ENCODE measurements at places on chromosomes 5 and 9. TPM values are rescaled to one million over a fixed set of nuclear protein-coding genes. Genes with fewer than 3 reads are reported as not detected.
A peak's percentile ranks its signal among the peaks of the same experiment; 100 is the strongest.

- DNase-seq, result peak; percentile 68
Observed at GRCh38 chr9:123642291-123643278, 286.6 kb downstream of the CRB2 start.

GRCh38 chr9:135692410-135692809 is 6.9 kb downstream of the SOHLH1 start:
- no peak for DNase-seq

PRRX2 gene
- total RNA-seq, result 1.1 TPM

DNA sequence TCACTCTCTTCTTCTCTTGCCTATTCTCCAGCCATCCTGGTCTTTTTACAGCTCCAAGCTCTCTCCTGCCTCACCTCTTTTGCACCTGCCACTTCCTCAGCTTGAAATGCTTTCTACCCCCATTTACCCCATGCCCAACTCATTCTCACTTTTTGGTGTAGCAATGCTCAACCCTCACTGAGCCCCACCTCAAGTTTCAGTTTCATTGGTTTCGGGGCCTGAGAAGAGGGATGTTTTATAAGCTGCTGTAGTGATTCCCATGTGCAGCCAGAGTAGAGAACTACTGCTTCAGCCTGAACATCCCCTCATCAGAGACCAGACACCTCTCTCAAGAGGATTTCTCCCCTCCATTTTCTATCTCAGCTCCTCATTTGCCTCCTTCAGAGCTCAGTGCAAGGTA is 45.2 kb upstream of the FYB1 start:
- DNase-seq, result no peak

SHOC1 gene
- not detected for total RNA-seq

- peak; percentile 87 for DNase-seq
Observed at GRCh38 chr5:93620487-93621326, 37.7 kb downstream of the NR2F1 start.

DNA sequence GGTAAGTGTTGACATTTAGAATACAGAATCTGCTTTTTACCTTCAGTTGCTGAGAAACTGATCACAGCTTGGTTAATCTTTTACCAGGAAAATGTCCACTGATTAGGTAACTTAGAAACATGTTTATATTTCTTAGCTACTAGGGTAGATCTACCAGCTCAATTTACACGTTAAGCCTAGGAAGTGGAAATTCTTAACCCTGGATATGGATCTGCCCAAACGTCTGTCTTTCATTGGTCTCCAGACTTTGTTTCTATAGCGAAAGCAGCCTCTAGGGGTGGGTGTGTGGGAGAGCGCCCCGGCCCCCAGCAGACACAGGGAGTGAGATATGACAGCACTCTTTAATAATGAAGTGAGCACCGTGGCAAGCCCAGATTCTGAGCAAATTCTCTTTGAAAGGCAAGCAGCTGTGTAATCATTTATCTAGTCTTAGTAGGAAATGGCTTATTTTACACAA is 141.6 kb upstream of the ZNF608 start:
- no peak for DNase-seq

DNA sequence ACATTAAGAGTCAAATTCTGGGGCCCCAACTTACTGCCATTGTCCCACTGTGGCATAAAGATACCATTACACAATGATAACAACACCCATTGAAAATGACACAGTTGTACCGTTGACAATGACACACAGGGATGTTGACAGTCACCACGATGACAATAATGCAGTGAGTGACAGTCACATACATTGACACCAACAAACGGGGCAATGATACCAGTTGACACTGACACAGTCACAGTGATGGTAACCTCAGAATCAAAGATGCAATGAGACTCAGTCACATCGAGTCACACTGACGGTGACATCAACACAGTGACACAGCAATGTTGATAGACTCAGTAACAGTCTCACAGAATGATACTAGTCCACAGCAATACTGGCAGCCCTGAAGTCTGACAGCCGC is 16.9 kb downstream of the CNTFR start:
- DNase-seq, result no peak

- no peak for DNase-seq
Observed at GRCh38 chr9:130660326-130660682, 4.1 kb upstream of the PRDM12 start.

DNAI1 gene
- not detected for total RNA-seq

SLC36A2 gene
- total RNA-seq, result not detected

DNA sequence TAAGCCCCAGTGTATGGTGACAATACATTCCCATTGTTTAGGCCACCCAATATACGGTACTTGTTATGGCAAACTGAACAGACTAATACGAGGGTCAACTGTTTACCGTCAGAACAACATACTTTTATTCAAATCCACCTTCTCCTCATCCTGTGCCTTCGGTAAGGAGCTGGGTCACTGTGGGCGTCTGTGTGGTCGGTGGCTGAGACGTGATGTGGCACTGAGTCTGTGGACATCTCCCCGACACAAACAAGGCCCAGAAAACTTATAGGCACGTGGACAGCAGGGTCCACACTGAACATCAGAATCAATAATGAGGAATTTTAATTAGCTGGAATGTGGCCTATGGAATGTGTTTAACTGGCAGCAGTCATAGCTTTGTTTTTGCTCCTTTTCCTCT is 154.3 kb upstream of the IRX2 start:
- no peak for DNase-seq

MARCHF3 gene
- 11.1 TPM for total RNA-seq

DNA sequence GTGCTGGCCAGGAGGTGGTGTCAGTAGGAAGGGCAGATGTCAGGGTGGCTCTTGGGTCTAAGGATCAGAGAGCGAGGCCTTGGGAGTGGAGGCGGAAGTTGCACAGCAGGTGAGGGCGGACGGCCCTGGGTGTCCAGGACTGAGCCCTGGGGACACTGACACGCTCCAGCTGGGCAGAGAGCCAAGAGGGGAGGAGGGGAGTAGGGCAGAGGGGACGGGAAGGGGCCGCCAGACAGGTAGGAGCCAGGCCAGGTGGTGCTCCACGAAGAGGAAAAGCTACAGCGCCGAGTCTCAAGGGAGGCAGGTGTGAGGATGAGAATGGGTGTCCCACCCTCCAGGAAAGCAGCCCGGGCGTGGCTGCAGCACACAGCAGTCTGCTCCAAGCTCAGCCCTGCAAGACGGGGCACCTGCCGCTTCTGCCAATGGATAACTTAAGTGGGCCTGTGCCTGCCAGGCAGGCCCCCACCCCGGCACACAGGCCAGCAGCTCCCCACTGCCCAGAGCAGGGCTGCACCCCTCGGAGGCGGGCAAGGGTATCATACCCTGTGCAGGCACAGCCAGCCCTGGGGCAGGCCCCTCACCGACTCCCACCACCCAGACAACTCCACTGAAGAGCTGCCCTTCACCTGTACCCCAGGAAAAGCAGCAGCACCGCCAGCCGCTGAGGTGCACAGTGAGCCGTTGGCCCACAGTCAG is 4.9 kb downstream of the TPRN start:
- no peak for DNase-seq

SARDH gene
- total RNA-seq, result 6.8 TPM

- no peak for DNase-seq
Observed at GRCh38 chr5:90957906-90958305, 399.3 kb downstream of the ADGRV1 start.

DNA sequence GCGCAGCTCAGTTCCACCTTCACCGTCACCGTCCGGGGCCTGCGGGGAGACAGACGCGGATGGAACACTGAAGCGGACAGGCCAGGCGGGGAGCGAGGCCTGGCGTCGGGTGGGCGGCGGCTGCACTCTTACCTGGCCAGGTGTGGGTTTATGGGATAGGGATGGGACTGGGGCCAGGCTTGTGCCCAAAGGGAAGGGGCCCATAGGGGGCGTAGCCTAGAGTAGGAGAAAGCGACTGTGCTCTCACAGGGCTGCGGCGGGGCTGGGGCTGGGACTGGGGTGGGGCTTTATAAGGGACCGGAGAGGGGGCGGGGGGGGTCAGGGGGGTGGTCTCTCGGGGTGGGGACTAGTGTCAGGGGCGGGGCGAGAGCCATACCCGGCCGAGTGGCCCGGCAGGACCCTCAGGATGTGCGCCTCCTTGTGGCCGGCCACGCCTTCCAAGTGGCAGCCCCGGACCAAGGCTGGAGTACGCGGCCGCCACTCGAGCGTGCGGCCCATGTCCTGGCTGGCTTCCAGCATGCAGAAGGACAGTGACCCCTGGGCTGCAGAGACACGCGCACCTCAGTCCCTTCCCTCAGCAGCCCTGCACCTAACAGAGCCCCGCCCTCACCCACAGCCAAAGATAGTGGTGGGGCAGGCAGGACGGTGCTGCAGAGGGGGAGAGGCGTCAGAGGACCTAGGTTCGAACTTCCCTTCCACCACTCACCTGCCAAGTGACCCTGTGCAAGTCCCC is 22.8 kb downstream of the FPGS start:
- peak; percentile 78 for DNase-seq

- peak; percentile 66 for DNase-seq
Observed at GRCh38 chr5:1511651-1512540, 11.9 kb downstream of the LPCAT1 start.

GRCh38 chr5:38323645-38324295 is 65.4 kb downstream of the EGFLAM start:
- no peak for DNase-seq

GRCh38 chr5:23631302-23632045 is 124.1 kb downstream of the PRDM9 start:
- DNase-seq, result no peak

- DNase-seq, result no peak
Observed at GRCh38 chr5:138351517-138351916, 968 bp upstream of the KDM3B start.

DNA sequence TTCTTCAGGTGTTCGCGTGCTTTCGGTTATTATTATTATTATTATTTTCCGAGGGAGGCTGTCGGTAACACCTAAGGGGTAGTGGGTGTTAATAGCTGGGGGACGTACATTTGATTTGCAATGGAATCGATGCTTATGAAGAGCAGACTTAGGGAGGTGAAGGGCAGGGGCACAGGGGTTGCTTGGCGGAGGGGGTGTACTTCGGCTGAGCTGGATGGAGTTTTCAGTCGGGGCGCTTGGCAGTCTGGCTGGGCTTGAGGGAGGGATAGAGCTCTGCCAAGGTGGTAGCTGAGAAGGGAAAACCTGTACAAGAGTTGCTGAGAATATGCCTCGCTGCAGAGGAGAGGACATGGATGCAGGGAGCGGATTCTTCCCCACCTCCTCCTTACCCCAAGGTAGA is 617 bp upstream of the PTPRD start:
- DNase-seq, result no peak

GRCh38 chr9:10396615-10397014 is 216.2 kb downstream of the PTPRD start:
- no peak for DNase-seq

DNA sequence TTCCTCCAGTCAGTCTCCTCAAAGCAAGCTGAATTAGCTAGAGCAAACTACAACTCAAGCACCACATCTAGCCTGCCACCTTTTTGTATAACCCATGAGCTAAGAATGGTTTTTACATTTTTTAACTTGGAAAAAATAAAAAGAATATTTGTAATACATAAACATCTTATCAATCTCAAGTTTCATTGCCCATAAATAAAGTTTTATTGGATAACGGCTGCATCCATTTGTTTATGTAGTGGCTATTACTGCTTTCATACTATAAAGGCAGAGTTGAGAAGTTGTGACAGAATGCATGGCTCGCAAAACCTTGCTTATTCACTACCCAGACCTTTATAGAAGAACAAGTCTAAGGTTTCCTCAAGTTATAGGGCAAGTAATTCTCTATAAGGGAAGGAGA is 95.7 kb downstream of the ELAVL2 start:
- no peak for DNase-seq

FBN2 gene
- total RNA-seq, result 0.58 TPM

ADAMTS6 gene
- total RNA-seq, result 2.3 TPM

GRCh38 chr5:152711801-152712388 is 306.8 kb upstream of the NMUR2 start:
- no peak for DNase-seq

N4BP3 gene
- total RNA-seq, result 5.2 TPM

SCGB3A2 gene
- total RNA-seq, result 186 TPM

INSL4 gene
- total RNA-seq, result not detected

IL9 gene
- total RNA-seq, result not detected

GRCh38 chr9:108994695-108995094 is 18.6 kb downstream of the CTNNAL1 start:
- DNase-seq, result no peak

ANKRD31 gene
- total RNA-seq, result 0.14 TPM

DNA sequence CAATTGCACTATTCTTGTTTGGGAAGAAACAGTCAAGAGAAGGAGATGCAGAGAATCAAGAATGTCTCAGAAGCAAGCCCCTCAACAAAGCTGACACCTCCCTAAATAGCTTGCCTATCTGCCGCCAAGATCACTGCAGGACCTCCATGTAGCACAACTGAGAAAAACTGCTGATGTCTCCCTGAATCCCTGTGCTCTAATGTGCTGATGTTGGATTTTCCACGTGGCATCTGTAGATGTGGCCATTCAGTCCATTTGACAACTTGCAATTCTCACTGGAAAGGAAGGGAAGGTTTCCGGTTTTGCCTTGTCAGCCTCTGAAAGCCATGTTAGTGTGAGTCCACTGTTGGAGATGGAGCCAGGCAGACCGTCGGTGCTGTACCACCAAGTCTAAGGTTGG is 374.0 kb downstream of the DIRAS2 start:
- no peak for DNase-seq

DNA sequence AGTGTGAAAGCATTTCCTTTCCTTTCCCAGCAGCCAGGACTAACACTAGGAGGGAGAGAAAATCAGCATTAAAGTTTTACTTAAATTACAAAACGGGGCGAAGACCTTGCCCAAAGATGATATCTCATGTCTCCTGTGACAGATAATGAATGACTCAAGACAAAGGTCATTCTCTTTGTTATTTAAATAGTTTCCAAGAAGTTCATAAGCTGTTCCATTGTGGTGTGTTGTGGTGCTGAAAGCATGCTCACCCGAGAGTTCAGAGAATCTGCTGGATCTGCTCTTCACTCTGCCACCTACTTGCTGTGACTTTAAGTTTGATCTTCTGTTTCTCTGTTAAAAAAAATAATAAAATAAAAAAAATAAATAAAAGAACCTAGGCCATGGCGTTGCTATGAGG is 265.9 kb upstream of the NR4A3 start:
- DNase-seq, result no peak

DNA sequence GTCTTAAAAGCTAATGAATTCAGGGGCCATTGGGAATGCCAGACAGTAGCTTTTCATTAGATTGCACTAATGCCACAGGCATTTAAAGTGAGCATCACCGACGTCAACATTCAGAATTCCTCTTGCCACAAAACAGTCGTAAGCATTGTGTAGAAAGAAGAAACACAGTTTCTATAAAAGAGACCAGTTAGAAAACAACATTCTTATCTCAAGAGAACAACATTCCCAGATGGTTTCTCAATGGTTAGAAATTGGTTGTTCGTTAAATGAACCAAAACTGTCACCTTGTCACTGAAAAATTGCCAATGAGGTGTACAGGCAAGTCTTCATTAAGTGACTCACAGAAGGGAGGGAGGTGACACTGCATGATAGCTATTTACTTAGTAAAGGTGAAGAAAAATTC is 401.6 kb upstream of the PRR16 start:
- DNase-seq, result no peak

GRCh38 chr9:9614607-9615006 is 998.2 kb downstream of the PTPRD start:
- DNase-seq, result no peak

DNA sequence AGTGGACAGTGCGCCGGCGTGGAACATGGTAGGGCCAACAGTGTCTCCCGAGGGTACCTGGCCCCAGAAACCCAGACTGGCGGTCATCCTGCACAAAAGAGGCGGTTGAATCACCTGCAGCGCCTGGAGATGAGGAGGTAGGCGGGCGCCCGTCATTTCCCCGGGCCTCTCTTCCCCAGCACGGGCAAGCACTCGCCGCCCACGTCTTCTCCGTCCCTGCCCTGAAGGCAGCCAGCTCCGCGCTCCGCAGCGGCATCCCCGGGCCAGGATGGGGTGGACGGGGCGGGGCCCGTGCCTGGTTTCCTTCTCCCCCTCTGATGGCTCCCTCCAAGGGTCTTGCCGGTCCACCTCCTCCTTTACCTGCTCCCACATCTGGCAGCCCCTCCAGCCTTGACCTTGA is 27.1 kb upstream of the N4BP3 start:
- DNase-seq, result no peak

Measured in upper lobe of right lung (tissue), 1 donor.